Esophagus squamous epithelium (tissue), 5 donors: ENCODE measurements at places on chromosomes 7 and 10.

DNA sequence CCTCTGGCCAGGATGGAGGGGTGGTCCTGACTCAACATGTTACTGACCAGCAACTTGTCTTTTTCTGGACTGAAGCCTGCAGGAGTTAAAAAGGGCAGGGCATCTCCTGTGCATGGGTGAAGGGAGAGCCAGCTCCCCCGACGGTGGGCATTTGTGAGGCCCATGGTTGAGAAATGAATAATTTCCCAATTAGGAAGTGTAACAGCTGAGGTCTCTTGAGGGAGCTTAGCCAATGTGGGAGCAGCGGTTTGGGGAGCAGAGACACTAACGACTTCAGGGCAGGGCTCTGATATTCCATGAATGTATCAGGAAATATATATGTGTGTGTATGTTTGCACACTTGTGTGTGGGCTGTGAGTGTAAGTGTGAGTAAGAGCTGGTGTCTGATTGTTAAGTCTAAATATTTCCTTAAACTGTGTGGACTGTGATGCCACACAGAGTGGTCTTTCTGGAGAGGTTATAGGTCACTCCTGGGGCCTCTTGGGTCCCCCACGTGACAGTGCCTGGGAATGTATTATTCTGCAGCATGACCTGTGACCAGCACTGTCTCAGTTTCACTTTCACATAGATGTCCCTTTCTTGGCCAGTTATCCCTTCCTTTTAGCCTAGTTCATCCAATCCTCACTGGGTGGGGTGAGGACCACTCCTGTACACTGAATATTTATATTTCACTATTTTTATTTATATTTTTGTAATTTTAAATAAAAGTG, 6.0 kb downstream of the PLAU start:
- DNase-seq, result no peak

DNA sequence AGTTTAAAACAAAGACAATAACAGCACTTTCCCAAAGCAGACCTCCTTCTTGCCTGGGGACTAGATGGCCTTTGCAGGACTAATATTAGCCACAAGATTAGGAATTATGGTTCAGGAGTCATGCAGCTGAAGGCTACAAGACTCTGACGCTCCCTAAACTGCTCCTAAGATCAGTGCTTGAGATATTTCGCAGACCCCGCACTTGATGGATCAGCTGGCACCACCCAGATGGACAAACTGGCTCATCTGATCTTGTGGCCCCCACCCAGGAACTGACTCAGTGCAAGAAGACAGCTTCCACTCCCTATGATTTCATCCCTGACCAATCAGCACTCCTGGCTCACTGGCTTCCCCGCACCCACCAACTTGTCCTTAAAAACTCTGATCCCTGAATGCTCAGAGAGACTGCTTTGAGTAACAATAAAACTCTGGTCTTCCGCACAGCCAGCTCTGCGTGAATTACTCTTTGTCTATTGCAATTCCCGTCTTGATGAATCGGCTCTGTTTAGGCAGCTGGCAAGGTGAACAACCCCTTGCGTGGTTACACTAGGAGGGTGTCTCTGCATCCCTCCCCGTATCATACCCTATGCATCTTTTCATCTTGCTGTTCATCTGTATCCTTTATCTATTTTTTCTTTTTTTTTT, 26.9 kb upstream of the NRBF2 start:
- DNase-seq, result no peak

DNA sequence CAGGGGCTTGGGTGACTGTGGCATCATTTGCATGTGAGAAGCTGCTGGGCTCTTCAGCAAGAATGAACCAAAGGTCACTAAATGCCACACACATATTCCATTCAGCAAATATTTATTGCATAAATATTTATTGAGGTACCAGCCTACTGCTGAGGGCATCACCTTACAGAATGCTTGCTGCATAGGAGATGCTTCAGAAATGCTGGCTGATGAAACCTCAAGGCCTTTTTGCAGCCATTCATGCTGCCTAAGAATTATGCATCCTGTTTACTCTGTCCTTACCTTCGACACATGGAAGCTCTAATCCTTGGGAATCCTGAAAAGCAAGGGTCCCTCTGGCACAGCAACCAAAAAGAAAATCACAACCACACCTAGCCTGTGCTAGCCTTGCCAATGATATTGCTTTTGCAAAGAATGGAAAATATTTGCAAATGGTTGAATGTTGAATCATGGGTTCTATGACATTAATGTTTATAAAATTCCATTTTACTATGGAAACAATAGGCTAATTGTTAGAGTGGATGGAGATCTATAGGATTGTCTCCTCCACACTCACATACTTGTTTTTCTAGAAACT, 79.6 kb downstream of the PCGF5 start:
- no peak for DNase-seq

DNA sequence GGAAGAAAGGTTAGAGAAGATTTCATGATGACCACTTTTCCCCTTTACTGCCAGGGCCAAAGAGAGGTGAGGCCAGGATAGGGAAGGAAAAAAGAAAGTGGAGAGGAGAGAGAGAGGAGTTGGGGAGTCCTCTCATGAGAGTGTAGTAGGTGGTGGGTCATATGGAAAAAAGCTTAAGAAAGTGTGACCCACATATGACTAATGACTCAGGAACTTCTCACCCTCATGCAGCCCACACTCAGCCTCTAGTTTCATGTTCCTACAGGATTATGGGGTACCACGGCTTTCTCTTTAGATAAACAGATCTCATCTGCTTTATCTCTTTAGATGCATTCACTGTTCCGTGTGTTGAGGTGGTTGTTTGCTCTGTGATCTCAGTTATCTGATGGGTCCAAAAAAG, 462.5 kb upstream of the IGFBP3 start:
- DNase-seq, result no peak

DNA sequence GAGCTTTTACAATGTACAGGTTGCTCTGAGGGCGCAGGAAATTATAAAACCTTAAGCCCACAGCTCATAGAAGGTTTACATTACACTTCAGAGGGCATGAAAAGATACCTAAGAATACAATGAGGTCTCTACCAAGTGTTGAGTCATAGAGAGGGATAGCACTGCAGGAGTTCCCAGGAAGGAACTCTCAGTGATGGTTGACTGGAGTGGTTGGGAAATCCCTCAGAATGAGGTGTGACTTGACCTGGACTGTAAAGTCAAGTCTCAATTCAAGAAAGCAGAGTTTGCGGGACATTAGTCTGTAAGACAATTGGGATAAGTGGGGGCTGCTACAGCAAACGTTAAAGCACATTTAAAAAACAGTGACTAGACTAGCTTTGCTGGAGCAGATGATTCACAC, 21.9 kb downstream of the TNKS2 start:
- no peak for DNase-seq

DNA sequence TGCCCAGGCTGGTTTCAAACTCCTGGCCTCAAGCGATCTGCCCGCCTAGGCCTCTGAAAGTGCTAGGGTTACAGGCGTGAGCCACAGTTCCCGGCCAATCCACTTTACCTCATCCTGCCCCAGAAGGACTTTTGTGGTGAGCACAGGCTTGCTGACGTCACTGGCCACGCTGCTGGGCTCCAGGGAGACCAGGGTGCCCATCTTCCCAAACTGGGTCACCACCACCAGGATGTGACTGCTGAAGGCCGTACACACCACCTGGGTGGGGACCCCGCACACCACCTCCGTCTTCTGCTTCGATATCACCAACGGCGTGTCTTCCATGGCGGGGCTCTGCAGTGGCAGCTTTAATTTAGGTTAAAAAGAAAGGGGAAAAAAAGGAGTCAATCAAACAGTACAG, 816 bp downstream of the PSMG3 start:
- no peak for DNase-seq

- no peak for DNase-seq
Observed at GRCh38 chr7:22173685-22174573, 183.0 kb downstream of the RAPGEF5 start.

DNA sequence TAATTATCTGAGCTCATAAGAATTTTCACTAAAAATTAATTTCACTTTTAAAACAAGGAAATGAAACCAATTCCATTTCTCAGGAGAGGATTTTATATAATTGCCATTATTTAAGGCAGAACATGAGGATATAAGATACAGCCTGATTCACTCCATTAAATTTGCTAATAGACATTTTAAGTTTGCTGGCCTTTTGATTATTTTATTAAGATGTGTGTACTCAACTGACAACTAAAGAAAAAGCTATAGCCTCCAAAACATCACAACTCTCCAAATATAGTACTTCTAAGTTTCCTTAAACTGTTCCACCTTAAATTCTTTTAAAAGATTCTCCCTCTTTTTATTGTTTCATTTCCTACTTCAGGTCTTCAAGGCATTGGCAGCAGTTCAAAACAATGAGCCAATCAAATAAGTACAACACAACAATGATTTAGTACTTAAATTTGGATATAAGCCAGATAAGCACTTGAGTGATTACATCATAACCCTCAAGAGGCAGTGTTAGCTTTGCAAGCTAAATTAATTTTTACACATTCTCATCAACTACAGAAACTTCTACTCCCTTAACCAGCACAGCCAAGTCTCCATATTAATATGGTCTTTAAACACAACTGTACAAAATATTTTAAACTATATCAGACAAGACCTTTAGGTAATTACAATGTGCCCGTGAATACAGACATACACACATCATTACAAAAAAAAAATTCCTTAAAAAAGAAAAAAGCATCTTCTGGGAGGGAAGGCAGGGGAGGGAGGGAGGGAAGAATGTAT, 121.8 kb downstream of the KMT2C start:
- DNase-seq, result no peak

DNA sequence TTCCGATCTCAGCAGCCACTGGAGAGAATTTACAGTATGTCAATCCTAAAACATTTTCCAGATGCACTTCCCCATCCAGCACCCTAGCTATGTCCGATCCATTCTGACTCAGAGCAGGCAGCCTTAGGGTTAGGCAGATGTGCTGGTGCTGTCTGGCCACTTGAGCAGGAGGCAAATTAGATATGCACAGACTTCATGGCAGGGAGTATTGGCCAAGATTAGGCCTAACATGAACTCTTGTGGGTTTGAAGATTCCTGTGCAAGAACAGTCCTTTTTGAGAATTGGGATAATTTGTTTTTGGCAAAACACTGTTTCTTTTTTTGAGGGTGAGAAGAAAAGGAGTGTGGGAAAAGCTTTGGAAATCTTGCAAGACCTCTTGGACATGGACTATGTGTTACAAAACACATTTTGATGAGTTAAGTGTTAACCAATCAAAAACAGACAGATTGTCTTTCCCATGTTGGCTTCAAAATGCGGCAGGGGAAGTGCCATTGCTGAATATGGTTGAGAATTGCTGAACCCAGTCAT, 218.6 kb upstream of the INHBA start:
- DNase-seq, result no peak

GRCh38 chr10:54869022-54869421, 68.0 kb upstream of the PCDH15 start:
- DNase-seq, result no peak

- DNase-seq, result no peak
Observed at GRCh38 chr7:415646-416525, 103.8 kb downstream of the PDGFA start.

DNA sequence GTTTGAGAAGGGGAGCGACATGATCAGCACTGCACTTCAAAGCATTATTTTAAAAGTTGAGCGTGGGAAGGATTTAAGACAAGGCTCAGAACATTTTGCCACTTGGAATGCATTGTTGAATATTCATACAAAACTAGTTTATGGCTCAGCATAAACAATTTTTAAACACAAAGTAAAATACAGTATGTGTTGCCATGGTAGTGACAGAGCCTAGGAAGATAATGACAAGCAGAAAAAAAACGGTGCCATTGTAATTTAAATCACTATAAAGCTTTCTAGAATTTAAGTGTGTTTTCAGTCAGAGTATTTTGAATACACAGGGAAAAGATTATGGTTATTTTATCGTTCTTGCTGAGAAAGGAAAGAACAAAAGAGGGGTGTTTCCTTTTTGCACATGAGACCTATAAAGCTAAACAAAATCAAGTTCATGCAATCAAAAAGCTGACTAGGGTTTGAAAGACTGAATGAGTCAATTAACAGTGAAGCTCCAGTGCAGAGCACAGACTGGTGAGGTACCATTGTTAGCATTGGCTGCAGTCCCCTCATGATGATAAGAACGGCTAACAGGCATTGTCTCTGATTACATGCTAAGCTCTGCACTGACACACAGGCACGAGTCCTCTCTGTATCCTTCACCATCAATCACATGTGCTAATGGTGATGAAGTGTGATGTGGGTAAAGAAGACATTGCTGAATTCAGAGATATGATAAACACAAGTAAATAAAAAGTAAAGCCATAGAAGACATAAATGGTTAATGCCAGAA, 181.9 kb upstream of the VSTM2A start:
- no peak for DNase-seq

DNA sequence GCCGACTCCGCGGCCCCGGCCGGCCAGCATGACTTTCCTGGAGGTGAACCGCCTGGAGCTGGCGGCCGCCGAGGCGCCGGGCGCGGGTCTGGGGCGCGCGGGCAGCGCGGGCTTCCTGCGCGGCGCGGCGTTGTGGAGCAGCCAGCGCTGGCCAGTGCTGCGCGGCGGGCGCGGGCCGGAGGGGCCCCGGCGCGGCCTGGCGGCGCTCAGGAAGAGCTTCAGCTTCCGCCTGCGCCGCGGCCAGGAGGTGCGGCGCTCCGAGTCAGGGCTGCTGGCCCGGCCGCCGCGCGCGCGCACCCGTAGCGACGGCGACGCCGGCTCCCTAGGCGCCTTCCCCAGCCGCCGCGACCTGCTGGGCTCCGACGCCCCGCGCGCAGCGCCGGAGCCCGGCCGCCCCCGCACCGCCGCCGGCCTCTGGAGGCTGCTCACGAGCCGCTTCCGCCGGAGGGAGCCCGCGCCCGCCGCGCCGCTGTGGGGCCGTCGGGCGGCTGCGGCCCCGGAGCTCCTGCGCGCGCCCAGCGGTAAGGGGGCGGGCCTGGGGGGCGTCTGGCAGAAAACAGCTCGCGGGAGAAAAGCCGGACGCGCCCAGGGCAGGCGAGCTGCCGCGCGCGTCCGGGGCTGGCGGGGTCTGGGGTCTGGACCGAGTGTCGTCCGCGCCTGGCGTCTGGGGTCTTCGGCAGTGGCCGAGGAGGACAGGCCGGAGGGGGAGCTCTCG, 29.0 kb downstream of the AGAP3 start:
- no peak for DNase-seq

GRCh38 chr7:53642361-53642760, 606.9 kb downstream of the POM121L12 start:
- no peak for DNase-seq

DNA sequence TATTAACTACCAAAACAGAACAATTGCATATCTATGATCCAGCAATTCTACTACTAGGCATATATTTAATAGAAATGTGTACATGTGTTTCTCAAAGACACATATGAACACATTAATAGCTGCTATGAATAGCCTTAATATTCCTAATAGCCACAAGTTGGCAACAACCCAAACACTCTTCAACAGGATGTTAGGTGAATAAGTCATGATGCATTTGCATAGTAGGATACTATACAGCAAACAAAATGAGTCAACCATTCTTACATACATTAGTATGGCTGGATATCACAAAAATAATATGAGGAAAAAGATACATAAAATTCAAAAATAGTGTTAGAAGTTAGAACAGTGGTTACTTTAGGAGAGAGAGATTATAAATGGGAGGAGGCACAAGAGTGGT, 26.8 kb upstream of the ZNF746 start:
- DNase-seq, result no peak
